ENCODE measurements at places on chromosomes 7 and 10.

- no peak for DNase-seq
These were observed 83.5 kb upstream of the PRKG1 start for GRCh38 chr10:50990568-50991455.

DNA sequence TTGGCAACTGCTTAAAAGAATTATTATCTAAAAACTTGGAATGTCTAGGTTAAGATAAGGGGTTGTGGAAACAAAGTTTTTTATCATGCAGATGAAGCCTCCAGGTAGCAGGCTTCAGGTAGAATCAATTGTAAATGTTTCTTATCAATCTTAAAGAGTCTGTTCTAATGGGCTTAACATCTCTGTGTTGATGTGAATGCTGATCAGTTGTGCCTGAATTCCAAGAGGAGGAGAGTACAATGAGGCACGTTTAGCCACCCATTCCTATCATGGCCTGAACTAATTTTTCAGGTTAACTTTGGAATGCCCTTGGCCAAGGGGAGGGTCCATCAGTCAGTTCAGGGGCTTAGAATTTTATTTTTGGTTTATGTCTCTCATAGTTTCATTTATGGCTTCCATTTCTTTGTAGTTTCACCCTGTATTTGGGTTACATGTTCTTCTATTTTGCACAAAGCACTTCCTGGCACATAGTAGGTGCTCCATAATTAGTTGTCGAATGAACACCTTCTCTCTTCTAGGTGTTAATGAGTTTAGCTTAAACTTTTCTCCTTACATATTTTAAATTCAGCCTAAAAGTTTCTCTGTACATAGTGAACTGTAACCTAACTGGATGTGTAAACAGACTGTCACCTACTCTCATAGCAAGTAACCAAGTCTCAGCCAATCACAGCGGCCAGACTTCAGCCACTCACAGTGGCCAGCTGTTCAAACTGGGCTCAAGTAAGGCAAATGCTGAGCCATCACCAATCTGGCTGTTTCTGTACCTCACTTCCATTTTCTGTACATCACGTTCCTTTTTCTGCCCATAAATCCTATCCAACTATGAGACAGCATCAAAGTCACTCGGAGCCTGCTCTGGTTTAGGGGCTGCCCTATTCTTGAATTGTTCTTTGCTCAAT is 34.7 kb downstream of the ALOX5 start:
- no peak for DNase-seq

- no peak for DNase-seq
These were observed 3.5 kb downstream of the SUN1 start for GRCh38 chr7:835485-836401.

GRCh38 chr7:33729726-33730125 is 175.6 kb upstream of the BMPER start:
- DNase-seq = no peak

- no peak for DNase-seq
These were observed 18.4 kb downstream of the ZNF775 start for GRCh38 chr7:150397346-150398107.

DNA sequence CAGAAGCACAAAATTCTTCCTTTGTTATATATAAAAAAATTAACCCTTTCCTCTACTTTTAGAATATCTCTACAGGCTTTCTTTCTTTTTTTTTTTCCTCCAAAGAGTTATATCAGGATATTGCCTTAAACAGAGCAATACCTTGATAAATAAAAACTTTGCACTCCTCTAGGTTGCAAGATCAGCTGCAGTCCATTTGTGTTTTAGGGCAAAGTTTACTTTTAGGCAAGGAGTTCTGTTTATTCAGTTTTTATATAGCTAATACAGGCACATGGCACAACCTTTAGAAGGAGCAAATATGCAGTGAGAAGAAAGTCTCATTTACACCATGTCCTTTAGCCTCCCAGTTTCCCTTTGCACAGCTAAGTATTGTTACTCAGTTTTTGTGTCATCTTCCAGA is 10.3 kb downstream of the LRMDA start:
- no peak for DNase-seq

DNA sequence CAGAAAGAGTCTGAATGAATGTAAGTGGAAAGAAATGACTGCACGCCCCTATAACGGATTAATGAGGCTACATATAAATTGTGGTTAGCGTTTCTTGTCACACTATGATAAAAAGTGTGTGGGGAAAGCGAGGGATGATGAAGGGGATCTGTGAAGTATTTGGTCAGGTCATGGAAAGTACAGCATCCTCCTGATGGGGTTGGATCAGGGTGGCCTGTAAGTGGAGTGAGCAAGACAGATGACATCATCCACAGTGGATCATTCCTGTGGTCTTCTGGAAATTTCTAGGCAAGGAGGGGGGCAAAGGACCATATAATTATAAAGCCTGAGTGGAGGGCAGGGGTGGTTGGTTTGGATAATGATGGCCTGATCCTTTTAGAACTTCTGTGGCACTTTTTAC is 606.0 kb downstream of the INHBA start:
- DNase-seq = no peak

GRCh38 chr7:87199241-87199640 is 20.3 kb downstream of the TMEM243 start:
- DNase-seq = no peak

GRCh38 chr7:128116740-128117139 is 85.5 kb upstream of the LRRC4 start:
- DNase-seq = no peak

- no peak for DNase-seq
These were observed 589 bp downstream of the LDB1 start for GRCh38 chr10:102119417-102120141.

GRCh38 chr10:30098629-30099028 is 39.2 kb upstream of the JCAD start:
- DNase-seq = no peak

DNA sequence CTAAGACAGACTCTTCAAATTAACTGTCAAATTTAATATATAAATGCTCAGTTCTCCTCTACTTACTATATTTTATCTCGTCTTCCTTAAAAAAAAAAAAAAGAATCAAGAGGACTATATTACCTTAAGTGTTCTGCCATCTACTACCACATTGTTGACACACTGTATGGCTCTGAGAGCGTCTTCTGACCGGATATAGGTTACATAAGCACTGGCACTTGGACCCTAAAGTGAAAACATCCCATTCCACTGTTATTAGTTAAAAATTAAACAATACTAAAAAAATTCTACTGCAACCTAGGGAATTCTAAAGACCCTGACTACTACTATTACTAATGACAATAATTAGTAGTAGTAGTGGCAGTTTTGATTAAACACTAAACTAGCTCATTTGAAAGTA is 95.7 kb downstream of the CNOT4 start:
- DNase-seq = no peak

DNA sequence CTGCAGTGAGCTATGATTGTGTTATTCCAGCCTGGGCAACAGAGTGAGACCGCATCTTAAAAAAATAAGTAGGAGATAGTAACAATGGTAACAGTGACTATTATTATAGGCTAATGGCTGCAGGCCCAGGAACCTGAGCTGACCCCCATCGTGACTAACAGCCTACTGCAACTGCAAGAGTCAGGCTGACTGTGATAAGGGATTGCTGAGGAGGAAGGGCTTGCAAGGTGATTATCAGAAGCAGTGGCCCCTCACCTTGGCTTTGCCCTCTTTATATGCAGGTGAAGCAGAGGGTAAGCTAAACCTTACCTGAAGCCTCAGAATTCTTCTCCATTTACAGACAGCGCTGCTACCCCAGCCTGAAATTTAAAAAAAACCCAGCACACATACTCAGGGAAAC is 83.9 kb upstream of the SDK1 start:
- no peak for DNase-seq

DNA sequence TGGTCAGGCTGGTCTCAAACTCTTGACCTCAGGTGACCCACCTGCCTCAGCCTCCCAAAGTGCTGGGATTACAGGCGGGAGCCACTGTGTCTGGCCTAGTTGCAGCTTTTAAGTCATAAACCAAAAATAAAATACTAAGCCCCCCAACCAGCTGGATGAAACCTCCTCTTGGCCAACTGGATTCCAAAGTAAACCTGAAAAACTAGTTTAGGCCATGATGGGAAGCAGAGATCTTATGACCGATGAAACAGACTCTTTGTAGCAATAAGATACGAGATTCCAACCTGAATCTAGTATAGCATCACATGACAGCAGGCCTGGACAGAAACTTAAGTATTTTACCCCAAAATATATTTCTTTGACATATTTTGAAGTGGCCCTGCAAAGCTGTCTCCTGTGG is 9.1 kb upstream of the MCM10 start:
- no peak for DNase-seq

GRCh38 chr7:149253665-149254064 is 8.3 kb upstream of the ZNF783 start:
- DNase-seq = no peak

DNA sequence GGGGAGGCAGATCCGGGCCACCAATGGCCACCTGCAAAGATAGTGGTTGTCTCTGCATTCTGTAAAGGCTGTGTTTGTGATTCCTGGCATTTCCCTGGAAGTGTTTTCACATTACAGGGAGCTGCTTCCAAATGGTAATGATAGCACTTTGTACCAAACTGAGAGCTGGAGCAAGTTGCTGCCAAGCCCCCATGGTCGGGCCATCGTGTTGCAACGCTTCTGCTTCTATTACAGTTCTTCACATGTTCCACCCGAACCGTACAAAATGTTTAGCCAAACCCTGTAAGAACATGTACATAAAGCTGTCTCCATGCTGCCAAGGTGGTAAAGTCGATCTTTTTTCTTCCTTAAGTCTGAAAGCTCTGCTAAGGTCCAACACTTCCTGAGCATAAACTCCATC is 397.7 kb upstream of the NFE2L3 start:
- DNase-seq = no peak

GRCh38 chr7:25460433-25460832 is 232.1 kb upstream of the NPVF start:
- DNase-seq = no peak

DNA sequence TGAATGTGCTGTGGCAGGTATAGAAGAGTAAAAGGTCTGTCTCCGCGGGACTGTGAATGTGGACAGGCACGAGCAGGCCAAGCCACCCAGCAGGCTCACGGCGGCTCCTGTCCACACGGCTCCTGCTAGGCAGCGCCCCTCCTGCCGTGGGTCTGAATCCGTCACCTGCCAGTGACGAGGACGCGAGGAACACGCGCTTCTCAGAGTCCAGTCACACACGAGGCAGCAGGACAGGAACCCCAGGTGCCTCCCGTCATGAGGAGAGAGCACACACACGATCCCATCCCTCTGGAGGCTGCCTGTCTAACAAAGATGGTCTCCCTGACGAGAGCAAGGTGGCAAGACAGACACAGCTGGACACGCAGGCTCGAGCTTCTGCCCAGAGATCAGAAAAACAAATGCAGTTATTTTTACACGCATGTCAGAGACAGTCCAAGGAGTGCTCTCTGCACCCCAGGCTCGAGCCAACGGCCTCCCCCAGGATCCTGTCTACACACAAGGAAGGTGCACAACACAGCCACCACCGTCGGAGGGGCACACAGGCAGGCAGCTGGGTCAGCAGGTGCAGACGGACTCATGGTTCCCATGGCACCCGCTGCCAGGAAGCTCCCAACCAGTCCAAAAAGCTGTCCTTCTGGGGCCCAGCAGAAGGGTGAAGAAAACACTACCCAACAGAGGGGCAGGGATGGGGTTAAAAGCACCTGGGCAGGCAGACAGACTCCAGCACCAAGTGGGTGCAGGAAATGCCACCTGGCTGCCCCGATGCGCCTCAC is 103.2 kb downstream of the MAD1L1 start:
- no peak for DNase-seq

DNA sequence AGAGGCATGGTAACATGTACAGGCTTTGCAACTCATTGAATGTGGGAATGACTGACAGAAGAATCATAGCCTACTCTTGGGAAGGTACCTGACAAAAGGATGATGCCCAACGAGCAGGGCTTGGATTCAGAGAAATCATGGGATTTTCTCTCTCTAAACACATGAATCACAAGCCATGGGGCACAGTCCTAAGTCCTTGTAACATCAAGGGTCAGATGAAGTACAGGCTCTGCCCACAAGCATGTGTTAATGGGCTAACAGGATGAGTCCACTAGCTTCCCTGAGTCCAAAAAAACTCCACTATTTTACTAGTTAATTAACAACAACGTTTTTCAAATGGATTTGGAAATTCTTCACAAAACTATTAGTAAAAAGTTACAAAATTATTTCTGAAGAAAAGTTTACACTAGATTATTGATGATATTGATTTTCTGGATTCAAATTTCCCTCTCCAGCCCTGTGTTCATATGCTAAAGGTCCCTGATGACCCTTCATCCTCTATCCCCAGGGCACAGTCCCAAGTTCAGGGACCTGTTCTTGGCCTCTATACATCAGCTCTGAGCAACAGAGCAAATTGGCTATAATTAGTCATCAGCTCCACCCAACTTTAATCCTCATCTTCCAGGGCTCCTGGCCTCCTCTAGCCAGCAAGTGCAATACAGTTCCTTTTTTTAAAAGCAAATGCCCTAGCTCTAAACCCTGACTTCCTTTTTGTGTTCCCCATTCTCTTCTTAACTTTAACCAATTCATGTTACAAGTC is 99.8 kb downstream of the GSAP start:
- no peak for DNase-seq

- DNase-seq = no peak
These were observed 10.4 kb upstream of the FGFR2 start for GRCh38 chr10:121608469-121609190.

GRCh38 chr10:51708609-51709008 is 9.2 kb upstream of the CSTF2T start:
- DNase-seq = no peak

GRCh38 chr10:73253225-73253555 is 746 bp upstream of the MRPS16 start:
- DNase-seq = no peak

- no peak for DNase-seq
These were observed 36.1 kb downstream of the DNAJB12 start for GRCh38 chr10:72318418-72319262.

DNA sequence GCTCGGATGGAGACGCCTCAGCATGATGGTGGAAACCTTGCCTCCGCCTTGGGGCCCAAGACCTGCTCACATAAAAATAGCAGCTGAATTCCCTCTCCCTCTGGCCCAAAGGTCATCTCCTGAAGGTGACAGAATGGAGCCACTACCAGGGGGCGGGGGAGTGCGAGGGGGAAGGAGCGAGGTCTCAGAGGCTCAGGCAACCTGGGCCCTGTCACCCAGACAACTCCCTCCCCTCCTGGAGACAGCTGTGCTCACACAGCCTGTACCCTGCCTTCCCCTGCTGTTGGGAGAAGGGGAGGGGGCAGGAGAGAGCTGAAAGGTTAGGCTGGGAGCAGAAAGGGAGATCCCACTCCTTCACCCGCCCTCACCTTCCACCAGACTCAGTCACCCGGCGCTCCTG is 173.0 kb upstream of the RHEB start:
- no peak for DNase-seq
